Fibroblast of lung (primary cell): ENCODE measurements at places on chromosomes 2 and 18. TPM values are rescaled to one million over a fixed set of nuclear protein-coding genes. Genes with fewer than 3 reads are reported as not detected.

- no peak overlapping the region for H3K4me3 ChIP-seq
- DNase-seq = no peak
- no peaks in the 10 kb centered on the region for H3K27me3 ChIP-seq
- peaks cover 9% of the 10 kb centered on the region for H3K4me1 ChIP-seq
- no peak overlapping the region for H3K27ac ChIP-seq
- H3K36me3 ChIP-seq = no peaks in the 10 kb centered on the region
Measured at GRCh38 chr2:145597809-145598208, 1077.9 kb upstream of the ZEB2 start.

DNA sequence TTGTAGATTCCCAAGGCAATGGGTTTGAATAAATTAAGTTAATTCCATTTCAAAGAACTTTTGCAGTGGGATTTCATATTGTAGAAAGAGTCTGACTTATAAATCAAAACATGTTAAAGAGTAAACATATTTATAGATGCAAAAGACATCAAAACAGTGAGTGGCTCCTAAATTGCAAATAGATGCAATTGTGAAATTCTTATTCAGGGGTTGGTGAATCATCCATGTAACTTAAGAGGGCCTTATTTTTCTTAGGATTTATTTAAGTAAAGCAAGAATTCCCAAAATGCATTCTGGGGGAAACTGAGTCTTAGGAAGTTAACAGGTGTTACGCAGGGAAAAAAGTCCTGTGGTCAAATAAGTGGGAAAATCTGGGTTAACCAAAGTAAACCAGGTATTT is 11.3 kb downstream of the TANC1 start:
- no peaks in the 10 kb centered on the region for H3K36me3 ChIP-seq
- DNase-seq = peak; percentile 45
- H3K4me1 ChIP-seq = peaks cover 2% of the 10 kb centered on the region
- no peak overlapping the region for H3K4me3 ChIP-seq
- no peak overlapping the region for H3K27ac ChIP-seq

DNA sequence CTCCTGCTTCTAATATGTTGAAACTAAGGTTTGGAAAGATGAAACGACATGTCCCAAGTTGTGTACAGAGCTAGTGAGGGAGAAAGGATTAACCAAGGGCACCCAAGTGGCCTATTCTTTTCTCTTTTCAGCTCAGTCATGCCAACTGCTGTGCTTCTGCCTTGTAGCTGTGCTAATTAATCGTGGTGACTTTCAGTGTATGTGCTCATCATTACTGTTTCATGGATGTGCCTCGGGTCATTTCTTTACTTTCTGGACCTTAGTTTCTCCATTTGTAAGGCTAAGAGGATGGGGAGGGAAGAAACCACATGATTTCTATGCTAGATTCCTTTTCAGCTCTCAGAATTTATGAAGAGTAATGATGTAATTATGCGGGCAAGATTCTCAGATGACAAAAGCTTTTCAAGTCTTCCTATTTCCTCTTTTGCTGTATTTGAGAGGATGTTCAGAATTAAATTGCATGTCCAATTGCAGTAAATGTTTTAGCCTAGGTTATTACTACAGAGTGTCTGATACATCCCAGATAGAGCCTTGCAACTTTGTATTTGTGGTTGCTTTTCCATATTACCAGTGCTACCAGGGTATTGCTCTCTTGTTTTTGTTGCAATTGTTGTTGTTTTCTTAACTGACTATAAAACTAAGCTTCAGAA is 621.2 kb downstream of the CNTNAP5 start:
- no peak overlapping the region for H3K27ac ChIP-seq
- no peaks in the 10 kb centered on the region for H3K36me3 ChIP-seq
- no peak for DNase-seq

DNA sequence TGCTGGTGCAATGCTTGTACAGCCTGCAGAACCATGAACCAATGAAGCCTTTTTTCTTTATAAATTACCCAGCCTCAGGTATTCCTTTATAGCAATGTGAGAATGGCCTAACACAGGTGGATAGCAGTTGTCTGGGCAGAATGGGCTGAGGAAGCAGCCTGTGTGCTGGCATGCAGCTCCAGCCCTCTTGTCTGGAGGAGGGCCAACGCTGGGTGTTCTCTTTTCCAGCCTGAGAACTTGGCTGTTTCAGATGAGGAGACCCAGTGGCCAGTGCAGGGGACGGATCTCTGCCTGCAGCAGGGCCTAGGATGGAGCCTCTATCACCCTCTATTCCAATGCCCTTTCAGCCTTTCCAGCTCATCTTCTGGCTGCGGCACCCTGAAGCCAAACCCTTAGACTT is 58.8 kb downstream of the CTIF start:
- DNase-seq = no peak
- peaks cover 4% of the 10 kb centered on the region for H3K36me3 ChIP-seq
- no peak overlapping the region for H3K27ac ChIP-seq
- no peaks in the 10 kb centered on the region for H3K27me3 ChIP-seq

- no peak overlapping the region for H3K4me3 ChIP-seq
- no peaks in the 10 kb centered on the region for H3K36me3 ChIP-seq
- DNase-seq = no peak
Measured at GRCh38 chr18:23652232-23652631, 10.5 kb downstream of the ANKRD29 start.

DNA sequence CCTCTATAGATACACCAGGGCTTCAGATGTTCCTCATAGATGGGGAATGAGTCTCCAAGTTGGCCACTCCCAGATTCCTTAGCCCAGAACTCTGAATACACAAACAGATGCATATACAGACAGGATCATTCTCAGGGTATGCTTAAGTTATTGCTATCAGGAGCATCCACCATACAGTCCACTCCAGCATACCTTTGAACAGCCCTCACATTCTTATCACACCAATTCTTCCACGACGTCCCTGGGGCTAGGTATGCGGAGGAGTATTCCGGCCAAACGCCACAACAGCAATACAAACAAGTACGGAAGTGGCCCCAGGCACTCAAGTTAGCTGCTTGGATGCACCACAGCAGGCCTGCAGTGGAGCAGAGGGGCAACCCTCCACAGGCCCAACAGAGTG is 312.5 kb upstream of the CHAC2 start:
- no peaks in the 10 kb centered on the region for H3K27me3 ChIP-seq
- H3K4me3 ChIP-seq = no peak overlapping the region
- H3K4me1 ChIP-seq = no peaks in the 10 kb centered on the region
- no peaks in the 10 kb centered on the region for H3K36me3 ChIP-seq

DNA sequence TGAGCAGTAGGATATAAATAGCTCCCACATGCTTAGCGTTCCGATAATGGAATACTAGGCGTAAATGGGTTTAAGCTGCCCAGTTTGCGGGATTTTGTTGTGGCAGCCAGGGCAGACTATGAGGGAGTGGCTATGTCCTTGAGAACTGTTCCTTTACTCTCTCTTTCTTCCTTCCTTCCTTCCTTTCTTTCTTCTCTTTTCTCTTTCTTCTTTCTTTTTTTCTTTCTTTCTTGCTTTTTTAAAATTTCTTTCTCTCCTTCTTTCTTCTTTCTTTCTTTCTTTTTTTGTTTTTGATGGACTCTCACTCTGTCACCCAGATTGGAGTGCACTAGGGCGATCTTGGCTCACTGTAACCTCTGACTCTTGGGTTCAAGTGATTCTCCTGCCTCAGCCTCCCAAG is 9.1 kb upstream of the PRELID3A start:
- no peak overlapping the region for H3K27ac ChIP-seq
- H3K36me3 ChIP-seq = no peaks in the 10 kb centered on the region
- H3K27me3 ChIP-seq = no peaks in the 10 kb centered on the region
- DNase-seq = no peak

- H3K4me1 ChIP-seq = no peaks in the 10 kb centered on the region
- no peak overlapping the region for H3K27ac ChIP-seq
- H3K36me3 ChIP-seq = no peaks in the 10 kb centered on the region
Measured at GRCh38 chr2:120629241-120629895, 106.3 kb upstream of the GLI2 start.

GRCh38 chr2:13230221-13230620 is 513.5 kb downstream of the TRIB2 start:
- DNase-seq = peak; percentile 32
- no peaks in the 10 kb centered on the region for H3K4me1 ChIP-seq
- H3K27ac ChIP-seq = no peak overlapping the region
- H3K4me3 ChIP-seq = no peak overlapping the region

Gene CMPK2
- total RNA-seq = 0.26 and 0.33 TPM in 2 replicates

Gene ADAM23
- 2.3 and 3.1 TPM in 2 replicates for total RNA-seq

DNA sequence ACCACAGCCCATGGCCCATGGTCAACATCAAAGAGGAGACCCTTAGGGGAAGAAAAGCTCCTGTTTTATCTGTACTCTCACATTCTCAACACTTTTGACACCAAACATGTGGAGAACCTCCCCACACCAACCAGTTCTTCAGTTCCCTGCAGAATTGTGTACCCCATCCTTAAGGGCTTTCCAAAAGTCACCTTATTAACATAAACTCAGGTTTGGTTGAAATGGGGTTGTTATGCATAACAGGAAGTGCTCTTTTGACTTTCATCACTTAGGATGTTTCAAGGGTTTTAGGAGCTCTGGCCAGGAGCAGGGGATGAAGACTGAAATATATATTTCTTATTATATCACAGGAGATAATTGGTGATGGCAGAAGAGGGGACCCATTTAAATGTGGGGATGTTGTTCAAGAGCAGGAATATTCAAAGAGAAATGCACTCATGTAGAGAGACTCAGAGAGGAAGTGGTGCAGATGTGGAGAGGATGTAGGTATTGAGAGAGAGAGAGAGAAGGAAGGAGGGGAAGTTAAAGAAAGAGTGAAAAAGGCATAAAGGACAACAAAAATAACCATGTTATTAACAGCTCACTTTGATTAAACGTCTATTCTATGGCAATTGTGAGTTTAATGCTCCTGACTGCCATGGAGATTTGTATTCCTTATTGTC is 35.2 kb downstream of the SP140L start:
- no peaks in the 10 kb centered on the region for H3K4me1 ChIP-seq
- no peak overlapping the region for H3K4me3 ChIP-seq
- H3K36me3 ChIP-seq = no peaks in the 10 kb centered on the region
- H3K27ac ChIP-seq = no peak overlapping the region
- H3K27me3 ChIP-seq = no peaks in the 10 kb centered on the region

DNA sequence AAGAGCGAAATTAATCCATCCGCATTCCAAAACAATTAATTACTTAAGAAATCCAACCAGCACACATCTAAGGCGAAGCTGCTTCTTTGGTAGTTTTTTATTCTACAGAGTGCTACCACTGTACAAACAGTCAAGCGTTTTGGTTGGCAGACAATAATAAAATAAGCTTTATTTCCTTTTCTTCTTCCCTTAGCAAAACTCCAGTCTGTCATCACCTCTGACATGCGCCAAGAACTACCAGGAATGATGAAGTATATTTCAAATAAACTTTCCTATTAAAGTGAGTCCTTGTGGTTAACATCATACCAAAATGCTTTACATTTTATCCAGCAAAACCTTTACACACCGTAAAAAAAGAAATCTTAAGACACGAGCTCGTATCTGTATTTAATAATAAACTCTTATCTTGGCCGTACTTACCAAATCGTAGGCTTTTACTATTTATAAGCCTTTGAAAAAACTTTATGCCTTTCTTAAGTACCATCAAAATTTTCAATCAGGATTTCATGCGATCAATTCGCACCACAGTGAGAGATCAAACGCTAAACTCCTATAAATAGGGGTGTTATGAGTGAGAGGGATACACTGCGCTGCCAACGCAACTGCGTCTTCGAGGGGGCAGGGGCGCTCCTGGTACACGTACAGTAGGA is 1.3 kb downstream of the ATL2 start:
- no peaks in the 10 kb centered on the region for H3K36me3 ChIP-seq
- H3K27ac ChIP-seq = peak overlapping the region; percentile 89
- no peaks in the 10 kb centered on the region for H3K27me3 ChIP-seq
- peak overlapping the region; percentile 86 for H3K4me3 ChIP-seq
- no peaks in the 10 kb centered on the region for H3K4me1 ChIP-seq
- DNase-seq = peak; percentile 47

- H3K4me3 ChIP-seq = no peak overlapping the region
- no peak for DNase-seq
- H3K4me1 ChIP-seq = peaks cover 10% of the 10 kb centered on the region
- peaks cover 7% of the 10 kb centered on the region for H3K36me3 ChIP-seq
- H3K27ac ChIP-seq = no peak overlapping the region
Measured at GRCh38 chr2:119246884-119247843, 23.5 kb downstream of the STEAP3 start.

GRCh38 chr2:64379186-64379585 is 74.8 kb upstream of the LGALSL start:
- no peak overlapping the region for H3K27ac ChIP-seq
- H3K4me3 ChIP-seq = no peak overlapping the region
- no peak for DNase-seq
- H3K4me1 ChIP-seq = no peaks in the 10 kb centered on the region
